ENCODE measurements at places on chromosomes 11 and 22.
A peak's percentile ranks its signal among the peaks of the same experiment; 100 is the strongest.

DNA sequence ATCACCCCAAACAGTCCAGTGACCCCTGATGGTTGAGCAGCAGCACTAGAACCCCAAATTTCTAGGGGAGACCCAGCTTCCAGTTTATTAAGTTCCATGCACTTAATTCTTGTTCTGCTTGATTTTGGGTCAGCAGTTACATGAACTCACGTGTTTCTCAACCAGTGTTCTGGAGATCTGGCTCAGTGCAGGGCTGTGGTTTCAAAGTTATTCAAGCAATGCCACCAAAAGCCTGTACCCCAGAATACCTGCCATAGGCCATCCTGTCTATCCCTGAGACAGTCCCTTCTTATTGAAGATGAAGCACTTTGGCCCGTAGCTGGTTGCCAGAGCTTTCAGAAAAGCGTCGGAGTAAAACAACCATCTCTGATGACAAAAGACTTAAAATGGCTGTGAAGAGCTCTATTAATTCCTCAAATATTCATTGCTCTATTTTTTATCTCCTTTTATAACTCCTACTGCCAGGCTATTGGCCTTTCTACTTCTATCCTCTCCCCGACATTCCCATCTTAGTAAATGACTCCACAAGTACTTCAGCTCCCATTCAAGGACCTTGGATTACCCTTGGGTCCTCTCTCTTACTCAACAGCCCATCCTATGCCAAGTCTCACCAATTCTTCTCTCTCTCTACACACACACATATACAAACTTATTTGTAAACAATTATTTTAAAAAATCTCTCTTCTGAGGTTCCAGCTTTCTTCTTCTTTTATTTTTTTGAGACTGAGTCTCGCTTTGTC, 18.0 kb upstream of the VPREB1 start:
- no peak for DNase-seq

DNA sequence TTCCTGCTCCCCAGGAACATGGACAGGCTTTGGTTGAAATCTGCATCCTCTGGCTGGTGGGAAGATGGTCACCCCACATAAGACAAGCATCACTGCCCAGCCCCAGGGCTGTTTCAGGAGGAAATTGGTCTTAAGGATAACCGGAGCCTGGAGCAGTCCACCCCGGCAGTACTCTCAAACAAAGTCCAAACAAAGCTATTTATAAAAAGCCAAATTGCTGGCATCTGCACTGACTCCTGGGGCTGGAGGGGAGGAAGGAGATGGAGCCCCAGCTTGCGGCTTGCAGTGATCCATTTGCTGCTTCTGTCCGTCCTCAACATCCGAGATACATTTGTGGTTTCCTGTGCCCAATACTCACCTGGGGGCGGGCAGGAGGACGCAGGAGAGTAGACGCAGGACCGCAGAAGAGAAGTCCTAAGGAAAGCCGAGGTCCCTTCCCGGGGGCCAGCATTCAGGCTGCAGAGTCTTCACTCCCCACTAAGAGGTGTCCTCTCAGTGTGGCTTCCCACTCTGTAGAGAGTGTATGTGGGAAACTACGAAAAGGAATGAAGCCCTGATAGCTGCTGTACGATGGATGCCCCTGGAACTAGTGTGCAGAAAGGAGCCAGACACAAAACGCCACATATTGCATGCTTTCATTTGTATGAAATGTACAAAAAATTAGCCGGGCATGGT, 107.3 kb upstream of the FGF3 start:
- DNase-seq: no peak

GRCh38 chr11:123519055-123519796, 89.2 kb downstream of the GRAMD1B start:
- DNase-seq: no peak

GRCh38 chr11:8019314-8020243, 32.4 kb downstream of the EIF3F start:
- peak; percentile 17 for DNase-seq

- no peak for DNase-seq
Measured at GRCh38 chr11:119433358-119433725, 10.4 kb upstream of the THY1 start.

DNA sequence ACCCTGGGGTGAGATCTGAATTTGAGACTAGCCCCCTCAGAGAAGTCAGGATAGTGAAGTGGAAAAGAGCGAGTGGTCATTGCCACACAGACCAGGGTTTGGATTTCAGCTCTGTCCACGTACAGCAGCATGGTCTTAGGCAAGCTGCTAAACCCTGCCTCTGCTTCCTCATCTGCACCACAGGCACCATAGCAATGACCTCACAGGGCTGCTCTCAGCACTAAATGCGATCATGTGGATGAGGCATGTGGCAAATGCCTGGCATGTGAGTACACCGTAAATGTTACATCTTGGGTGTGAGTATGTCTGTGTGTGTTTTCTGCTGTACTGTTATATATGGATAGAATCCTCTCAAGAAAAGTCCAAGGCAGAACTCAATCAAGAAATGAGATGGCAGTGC, 15.8 kb downstream of the NAV2 start:
- DNase-seq: no peak

- DNase-seq: no peak
Measured at GRCh38 chr11:133606124-133606523, 73.8 kb upstream of the OPCML start.

- no peak for DNase-seq
Measured at GRCh38 chr22:19760951-19761724, 560 bp downstream of the TBX1 start.

- no peak for DNase-seq
Measured at GRCh38 chr22:40340044-40340443, 6.3 kb upstream of the ADSL start.

GRCh38 chr11:13720940-13721339, 52.5 kb downstream of the FAR1 start:
- DNase-seq: no peak

DNA sequence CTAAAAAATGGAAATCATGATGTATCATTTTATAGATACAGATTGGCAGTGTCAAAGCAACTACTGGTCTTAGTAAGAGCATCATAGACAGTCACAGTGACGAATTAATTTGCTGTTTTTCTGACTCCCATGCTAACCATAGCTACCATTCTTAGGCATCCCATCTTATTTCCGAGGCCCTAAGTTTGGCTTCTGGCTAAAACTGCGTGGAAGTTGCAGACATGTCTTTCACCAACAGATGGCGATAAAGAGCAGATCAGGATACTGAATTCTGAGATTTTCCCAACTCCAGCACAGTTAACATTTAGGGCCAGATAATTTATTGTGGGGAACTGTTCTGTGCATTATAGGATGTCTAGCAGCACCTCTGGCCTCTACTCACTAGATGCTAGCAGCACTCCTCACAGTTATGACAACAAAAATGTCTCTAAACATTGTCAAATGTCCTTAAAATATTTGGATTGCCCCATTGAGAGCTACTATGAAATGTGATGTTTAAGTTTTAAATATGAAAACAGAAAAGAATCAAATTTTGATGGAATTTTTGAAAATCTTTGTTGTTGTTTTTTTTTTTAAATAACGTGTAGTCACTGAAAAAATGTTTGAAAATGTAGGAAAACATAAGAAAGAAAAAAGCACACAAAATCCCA, 16.3 kb downstream of the OR2AG2 start:
- DNase-seq: peak; percentile 25
